ENCODE measurements at places on chromosomes 1 and 21.

DNA sequence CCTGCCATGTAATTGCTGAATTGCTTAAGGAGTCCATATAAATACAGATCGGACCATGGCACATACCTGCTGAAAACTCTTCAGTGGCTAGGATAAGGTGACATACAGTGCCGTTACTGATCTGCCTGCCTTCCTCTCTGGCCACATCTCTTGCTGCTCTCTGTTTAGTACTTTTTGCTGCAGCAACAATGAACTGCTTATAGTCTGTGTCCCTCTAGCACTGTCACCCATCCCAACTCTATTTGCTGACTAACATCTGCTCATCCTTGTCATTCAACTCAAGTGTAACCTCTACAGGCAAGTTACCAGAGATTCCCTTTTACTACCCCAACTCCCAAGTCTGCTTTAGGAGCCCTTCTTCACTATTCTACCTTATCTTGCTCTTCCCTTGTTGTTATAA lies 65.6 kb downstream of the GTF2B start:
- no peak for DNase-seq

DNA sequence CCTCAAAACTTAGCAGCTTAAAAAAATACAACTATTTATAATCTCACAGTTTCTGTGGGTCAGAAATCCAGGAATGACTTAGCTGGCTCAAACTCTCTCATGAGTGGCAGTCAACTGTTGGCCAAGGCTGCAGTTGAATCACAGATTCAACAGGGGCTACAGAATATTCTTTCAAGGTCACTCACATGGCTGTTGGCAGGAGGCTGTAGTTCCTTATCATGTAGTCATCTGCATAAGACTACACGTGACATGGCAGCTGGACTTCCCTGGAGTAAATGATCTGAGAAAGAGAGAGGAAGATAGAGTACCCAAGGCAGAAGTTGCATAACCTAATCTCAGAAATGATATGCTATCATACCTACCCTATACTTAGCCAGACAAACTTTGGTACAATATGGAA lies 75.2 kb upstream of the TSPAN2 start:
- DNase-seq: no peak

- no peak for DNase-seq
Observed at GRCh38 chr1:95085376-95085775, 12.6 kb upstream of the ALG14 start.

DNA sequence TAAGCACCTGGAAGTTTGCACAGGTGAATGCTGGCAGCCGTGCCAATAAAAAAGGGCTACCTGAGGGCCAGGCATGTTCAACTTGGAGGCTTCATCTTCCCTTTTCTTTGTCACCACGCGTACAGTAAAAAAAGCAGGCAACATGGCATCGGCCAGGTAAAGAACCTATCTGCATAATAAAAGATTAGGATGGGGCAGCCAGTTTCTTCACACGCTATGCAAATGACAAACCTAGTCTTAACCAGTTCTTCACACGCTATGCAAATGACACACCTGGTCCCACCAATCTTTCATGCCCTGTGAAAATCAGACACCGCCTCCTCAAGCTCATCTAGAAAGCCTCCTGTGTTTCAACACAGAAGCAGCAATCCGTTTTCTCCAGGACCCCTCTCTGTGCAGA lies 413.4 kb downstream of the HLX start:
- no peak for DNase-seq

All from NCI-H2081 (cell line).